Activated T-cell treated with anti-CD3 and anti-CD28 coated beads for 24 hours (primary cell): ENCODE measurements at places on chromosomes 16 and 17.

GRCh38 chr16:72896485-72897118 lies 151.3 kb downstream of the ZFHX3 start:
- no peak for DNase-seq

- no peak for DNase-seq
These were observed 20.1 kb upstream of the GCSH start for GRCh38 chr16:81116285-81116684.

DNA sequence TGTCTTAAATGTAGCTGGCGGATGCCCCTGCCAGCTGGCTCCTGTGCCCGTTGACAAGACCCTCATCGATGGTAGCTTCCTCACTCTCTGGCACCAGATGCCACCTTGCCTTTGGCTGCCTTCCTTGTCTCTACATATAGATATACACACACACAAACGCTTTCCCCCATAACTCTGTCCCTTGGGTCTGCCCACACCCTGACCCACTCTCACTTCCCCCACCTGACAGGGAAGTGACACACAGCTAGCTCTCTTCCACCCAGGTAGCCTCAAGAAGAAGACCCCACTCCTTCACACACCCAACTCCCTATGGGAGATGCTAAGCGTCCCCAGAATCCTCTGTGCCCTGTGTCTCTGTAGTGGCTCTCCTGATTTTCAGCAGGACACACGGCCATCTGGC lies 25.6 kb downstream of the JUP start:
- no peak for DNase-seq

DNA sequence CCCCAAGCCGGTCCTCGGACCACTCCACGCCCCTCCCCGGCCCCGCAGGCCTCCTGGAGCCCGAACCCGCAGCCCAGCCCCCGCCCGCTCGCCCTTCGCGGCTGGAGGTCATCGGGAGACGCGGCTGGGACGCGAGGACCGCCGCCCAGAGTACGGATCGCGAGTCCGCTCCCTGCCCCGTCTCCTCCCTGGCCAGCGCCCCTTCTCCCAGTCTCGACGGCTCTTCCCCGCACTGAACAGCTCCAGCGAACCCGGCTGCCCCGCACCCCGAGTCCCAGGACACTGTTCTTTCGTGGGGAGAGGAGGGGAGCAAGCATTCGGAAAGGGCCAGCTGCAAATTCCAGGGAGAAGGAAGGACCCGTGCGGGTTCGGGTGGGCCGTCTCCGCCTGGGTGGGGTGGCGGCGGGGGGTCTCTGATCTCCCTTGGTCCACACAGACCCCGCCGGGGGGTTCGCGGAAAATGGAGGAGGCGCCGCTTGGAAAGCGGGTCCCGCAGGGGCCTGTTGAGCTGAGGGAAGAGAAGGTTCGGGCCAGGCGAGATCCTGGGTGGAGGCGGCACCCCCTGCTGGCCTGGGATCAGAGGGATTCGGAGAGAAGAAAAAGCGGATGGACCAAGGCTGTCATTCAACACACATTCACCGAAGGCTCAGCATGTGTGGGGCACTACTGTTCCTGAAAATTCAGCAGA lies 632 bp upstream of the RTN4RL1 start:
- no peak for DNase-seq

- no peak for DNase-seq
These were observed 509.6 kb downstream of the CDH13 start for GRCh38 chr16:83136419-83136818.
